Lung (tissue), 17 donors: ENCODE measurements at places on chromosomes 5 and 9. TPM values are rescaled to one million over a fixed set of nuclear protein-coding genes. Genes with fewer than 3 reads are reported as not detected.

- no peak overlapping the region for H3K4me3 ChIP-seq
- H3K27me3 ChIP-seq = no peaks in the 10 kb centered on the region
- DNase-seq = no peak
- no peaks in the 10 kb centered on the region for H3K36me3 ChIP-seq
- no peaks in the 10 kb centered on the region for H3K4me1 ChIP-seq
These were observed 144.1 kb downstream of the MAT2B start for GRCh38 chr5:163649514-163649913.

DNA sequence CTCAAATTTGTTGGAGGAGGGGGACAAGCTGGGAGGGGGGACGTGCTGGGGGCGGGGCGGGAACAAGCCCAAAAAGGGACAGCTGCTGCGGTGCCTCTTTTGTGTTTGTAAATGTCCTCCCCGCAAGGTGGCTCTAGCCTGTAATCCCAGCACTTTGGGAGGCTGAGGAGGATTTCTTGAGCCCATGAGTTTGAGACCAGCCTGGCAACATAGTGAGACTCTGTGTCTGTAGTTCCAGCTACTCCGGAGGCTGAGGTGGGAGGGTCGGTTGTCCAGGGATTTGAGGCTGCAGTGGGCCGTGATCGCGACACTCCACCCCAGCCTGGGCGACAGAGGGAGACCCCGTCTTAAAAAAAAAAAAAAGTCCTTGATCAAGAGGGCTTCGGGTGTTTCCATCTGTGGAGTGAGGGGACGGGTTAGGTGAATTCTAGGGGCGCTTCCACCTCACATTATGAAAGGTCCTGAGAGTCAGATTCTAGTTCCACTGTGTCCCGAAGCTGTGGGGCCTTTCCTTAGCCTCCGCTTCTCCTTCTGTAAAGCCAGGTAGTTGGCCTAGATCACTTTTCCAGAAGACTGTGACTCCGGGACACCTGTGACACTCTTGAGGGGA, 779 bp upstream of the CTNNA1 start:
- peak overlapping the region; percentile 92 for H3K27ac ChIP-seq
- H3K4me1 ChIP-seq = peaks cover 13% of the 10 kb centered on the region
- peak; percentile 48 for DNase-seq
- no peaks in the 10 kb centered on the region for H3K36me3 ChIP-seq
- H3K4me3 ChIP-seq = peak overlapping the region; percentile 52

- H3K27ac ChIP-seq = no peak overlapping the region
- DNase-seq = no peak
- H3K27me3 ChIP-seq = peaks cover 76% of the 10 kb centered on the region
- H3K36me3 ChIP-seq = no peaks in the 10 kb centered on the region
These were observed 21.8 kb downstream of the LHX2 start for GRCh38 chr9:124033348-124033747.

DNA sequence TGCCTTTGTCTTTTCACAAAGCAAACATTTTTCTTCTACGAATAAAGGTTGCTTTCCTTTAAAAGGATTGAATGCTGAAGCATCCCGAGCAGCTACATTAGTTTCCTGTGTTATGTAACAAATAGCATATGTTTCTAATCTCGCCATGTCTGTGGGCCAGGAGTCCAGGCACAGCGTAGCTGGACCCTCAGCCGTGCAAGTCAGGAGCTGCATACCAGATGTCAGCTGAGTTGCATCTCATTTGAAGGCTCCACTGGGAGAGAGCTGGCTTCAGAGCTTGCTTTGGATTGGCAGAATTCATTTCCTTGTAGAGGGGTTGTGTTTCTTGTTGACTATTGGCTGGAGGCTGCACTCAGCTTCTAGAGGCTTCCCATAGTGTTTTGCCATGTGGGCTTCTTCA, 16.0 kb upstream of the GOLPH3 start:
- H3K4me3 ChIP-seq = no peak overlapping the region
- H3K27ac ChIP-seq = no peak overlapping the region
- H3K27me3 ChIP-seq = no peaks in the 10 kb centered on the region
- peak; percentile 53 for DNase-seq

Gene GKAP1
- 12.6 TPM for total RNA-seq

Gene BARHL1
- total RNA-seq = not detected

- no peak overlapping the region for H3K4me3 ChIP-seq
- no peaks in the 10 kb centered on the region for H3K4me1 ChIP-seq
- H3K27me3 ChIP-seq = no peaks in the 10 kb centered on the region
- no peak overlapping the region for H3K27ac ChIP-seq
- DNase-seq = no peak
These were observed 441.1 kb downstream of the EBF1 start for GRCh38 chr5:158658446-158659230.

Gene WNT8A
- not detected for total RNA-seq

GRCh38 chr5:35308421-35308820, 78.1 kb upstream of the PRLR start:
- H3K27me3 ChIP-seq = no peaks in the 10 kb centered on the region
- H3K4me1 ChIP-seq = no peaks in the 10 kb centered on the region
- no peak overlapping the region for H3K27ac ChIP-seq
- H3K4me3 ChIP-seq = no peak overlapping the region

GRCh38 chr5:115601701-115602590, at the start of gene TICAM2:
TICAM2 (minus strand) TSS chr5:115602479; CDS start chr5:115581256, 21,223 bp downstream.
- peak; percentile 83 for DNase-seq
- H3K4me1 ChIP-seq = peaks cover 23% of the 10 kb centered on the region
- no peaks in the 10 kb centered on the region for H3K36me3 ChIP-seq
- peak within 1 kb of the TSS; percentile 97 for H3K27ac ChIP-seq

Gene MED22
- 19.3 TPM for total RNA-seq

Gene PTGR1
- 61.0 TPM for total RNA-seq

GRCh38 chr9:107539427-107540163, 50.0 kb upstream of the KLF4 start:
- no peak overlapping the region for H3K27ac ChIP-seq
- no peaks in the 10 kb centered on the region for H3K4me1 ChIP-seq
- H3K4me3 ChIP-seq = no peak overlapping the region
- H3K27me3 ChIP-seq = no peaks in the 10 kb centered on the region
- no peaks in the 10 kb centered on the region for H3K36me3 ChIP-seq

DNA sequence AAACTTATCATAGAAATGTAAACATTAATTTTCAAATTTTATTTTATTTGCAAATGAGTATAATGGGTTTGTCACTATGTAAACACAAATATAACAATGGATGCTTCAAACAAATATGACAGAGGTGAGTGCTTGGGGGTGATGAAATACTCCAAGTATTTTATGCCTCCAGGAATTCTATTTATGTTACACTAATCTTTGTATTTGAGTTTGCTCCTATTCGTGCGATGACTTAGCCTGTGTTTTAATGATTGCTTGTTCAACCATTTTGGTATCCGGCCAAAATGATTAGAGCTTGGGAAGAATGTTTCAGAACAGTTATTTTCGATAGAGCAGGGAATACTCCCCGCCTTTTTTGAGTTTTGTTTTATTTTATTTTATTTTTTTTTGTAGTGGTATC, 5.0 kb downstream of the DMRT2 start:
- H3K4me1 ChIP-seq = peaks cover 13% of the 10 kb centered on the region
- peaks cover 78% of the 10 kb centered on the region for H3K27me3 ChIP-seq
- no peak overlapping the region for H3K4me3 ChIP-seq
- DNase-seq = no peak
- no peak overlapping the region for H3K27ac ChIP-seq
- H3K36me3 ChIP-seq = no peaks in the 10 kb centered on the region

DNA sequence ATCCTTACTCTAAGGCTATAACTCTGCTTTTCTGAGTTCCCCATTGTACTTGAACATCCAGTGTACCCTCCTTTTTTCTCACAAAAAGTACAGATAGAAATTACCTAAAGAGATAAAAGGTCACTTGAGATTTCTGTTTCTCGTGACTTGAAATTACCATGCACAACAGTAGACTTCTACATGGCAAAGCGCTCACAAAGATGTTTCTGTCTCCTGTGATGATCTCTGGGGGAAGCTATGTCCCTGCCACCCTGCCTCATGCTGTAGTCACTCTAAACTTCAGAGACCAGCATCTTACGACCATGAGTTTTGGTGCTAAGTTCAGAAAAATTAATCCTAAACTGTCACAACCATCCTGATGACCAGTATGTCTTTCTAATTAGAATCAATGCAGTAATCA, 36.2 kb downstream of the NFIB start:
- H3K4me1 ChIP-seq = peaks cover 39% of the 10 kb centered on the region
- H3K27me3 ChIP-seq = no peaks in the 10 kb centered on the region

GRCh38 chr5:57841676-57842363, 359.2 kb upstream of the ACTBL2 start:
- H3K36me3 ChIP-seq = no peaks in the 10 kb centered on the region
- peaks cover 8% of the 10 kb centered on the region for H3K4me1 ChIP-seq
- H3K27ac ChIP-seq = peak overlapping the region; percentile 21
- no peaks in the 10 kb centered on the region for H3K27me3 ChIP-seq
- DNase-seq = peak; percentile 51

DNA sequence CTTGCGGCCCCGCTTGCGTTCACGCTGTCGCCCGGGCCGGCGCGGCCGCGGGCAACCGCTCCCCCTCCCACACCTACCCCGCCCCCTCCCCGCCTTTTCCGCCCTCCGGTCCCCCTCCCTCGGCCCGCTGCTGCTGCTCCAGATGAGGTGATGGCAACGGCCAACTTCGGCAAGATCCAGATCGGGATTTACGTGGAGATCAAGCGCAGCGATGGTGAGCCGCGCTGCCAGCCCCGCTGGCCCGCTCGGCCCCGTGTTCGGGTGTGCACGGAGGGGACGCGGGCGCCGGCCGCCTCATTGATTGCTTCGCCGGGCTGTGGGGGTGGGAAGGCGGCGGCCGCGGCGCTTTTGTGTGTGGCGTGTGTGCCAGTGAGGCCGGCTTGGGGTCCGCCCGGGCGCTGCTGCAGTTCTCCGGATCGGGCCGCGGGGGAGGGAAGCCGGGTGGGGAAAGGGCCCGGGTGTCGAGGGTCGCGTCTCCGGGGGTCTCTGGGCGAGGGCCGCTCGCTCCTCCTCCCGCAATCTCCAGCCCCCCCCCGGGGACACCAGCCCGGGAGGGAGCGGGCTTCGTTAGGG, 403 bp downstream of the KIF2A start:
- H3K36me3 ChIP-seq = no peaks in the 10 kb centered on the region
- peaks cover 7% of the 10 kb centered on the region for H3K4me1 ChIP-seq
- DNase-seq = no peak
- H3K27ac ChIP-seq = peak overlapping the region; percentile 87
- peak overlapping the region; percentile 76 for H3K4me3 ChIP-seq

Gene PITX1
- total RNA-seq = 0.43 TPM

- DNase-seq = peak; percentile 72
- no peaks in the 10 kb centered on the region for H3K27me3 ChIP-seq
- H3K36me3 ChIP-seq = no peaks in the 10 kb centered on the region
- H3K27ac ChIP-seq = peak overlapping the region; percentile 96
These were observed 21.5 kb downstream of the SHB start for GRCh38 chr9:38047301-38048251.

Gene STK32A
- 7.1 TPM for total RNA-seq

Gene CMYA5
- 12.3 TPM for total RNA-seq

Gene MARVELD2
- 39.6 TPM for total RNA-seq

DNA sequence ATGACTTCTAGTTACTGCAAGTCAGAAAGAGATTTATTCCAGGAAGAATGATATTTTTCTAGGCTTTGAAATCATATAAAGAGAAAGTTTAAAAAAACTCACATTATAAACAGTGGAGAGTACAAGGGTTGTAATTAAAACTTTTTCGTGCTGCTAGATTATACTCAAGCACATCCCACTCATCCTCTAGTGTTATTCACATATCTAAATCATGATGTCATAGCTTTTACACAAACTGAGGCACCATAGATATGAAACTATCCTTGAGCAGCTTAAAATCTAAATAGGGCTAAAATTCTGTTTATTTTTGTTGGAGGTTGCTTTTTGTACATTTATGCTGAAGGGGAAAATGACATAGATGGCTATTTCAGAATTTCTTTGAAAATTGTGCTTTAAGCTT, 30.0 kb downstream of the TENT2 start:
- no peaks in the 10 kb centered on the region for H3K4me1 ChIP-seq
- H3K27me3 ChIP-seq = no peaks in the 10 kb centered on the region
- peaks cover 21% of the 10 kb centered on the region for H3K36me3 ChIP-seq
- no peak for DNase-seq
- no peak overlapping the region for H3K27ac ChIP-seq

DNA sequence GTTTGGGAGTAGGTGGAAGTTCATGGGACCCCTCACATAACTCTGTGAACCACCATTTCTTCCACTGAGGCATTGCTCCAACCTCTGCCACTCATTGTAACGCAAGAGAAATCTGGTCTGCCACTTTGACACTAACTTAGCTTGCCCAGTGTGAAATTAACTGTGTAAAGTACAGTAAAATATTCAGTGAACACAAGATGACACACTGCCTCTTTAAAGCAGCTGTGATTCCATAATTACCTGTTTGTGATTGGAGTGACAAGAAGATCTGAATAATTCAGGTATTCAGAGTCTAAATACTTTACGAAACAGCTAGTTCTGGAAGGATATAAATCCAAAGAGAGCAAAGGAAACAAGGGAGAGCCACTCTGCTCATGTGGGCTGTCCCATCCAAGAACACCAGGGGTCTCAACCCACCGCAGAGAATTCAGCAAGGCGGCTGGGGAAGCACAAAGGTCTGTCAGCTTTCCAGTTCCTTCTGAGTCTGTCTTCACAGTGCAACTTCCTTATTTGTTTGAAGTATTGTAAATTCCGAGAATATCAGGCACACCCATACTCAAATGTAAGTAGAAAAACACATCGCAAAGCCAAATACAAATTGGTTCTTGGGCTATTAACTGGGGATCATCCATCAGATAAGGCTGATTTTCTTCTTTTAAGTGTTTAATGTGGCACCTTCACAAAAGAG, 86.9 kb downstream of the GNAQ start:
- peak; percentile 68 for DNase-seq
- H3K27ac ChIP-seq = peak overlapping the region; percentile 94
- H3K27me3 ChIP-seq = no peaks in the 10 kb centered on the region

DNA sequence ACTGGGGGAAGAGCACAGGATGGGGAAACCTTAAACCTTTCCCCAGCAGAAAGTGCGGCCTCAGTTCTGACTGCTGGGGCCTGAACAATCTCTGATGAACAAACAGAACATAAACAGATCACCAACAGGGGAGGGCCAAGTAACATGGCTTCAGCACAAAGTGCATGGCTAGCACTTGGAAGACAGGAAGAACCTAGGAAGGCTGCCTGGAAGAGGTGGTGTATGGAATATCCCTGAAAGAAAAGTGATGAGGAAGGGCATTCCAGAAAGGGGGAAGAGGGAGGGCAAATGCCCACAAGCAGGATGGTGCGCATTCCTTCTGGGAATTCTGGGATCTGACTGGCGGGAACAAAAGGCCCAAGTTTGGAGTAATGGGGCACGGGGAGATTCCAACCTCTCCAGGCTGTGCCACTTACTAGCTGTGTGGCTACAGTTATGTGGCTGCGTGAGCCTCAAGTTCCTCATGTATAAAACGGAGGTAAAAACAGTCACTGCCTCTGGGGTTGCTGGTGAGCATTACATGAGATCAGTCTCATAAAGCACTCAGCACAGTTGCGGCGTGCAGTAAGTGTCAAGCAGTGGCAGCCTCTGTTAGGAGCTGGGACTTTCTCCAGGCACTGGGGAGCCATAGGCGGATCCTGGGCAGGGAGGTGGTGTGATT, 1.6 kb downstream of the PDGFRB start:
- peaks cover 33% of the 10 kb centered on the region for H3K4me1 ChIP-seq
- H3K27ac ChIP-seq = no peak overlapping the region
- no peaks in the 10 kb centered on the region for H3K27me3 ChIP-seq
- peak; percentile 87 for DNase-seq
- H3K36me3 ChIP-seq = no peaks in the 10 kb centered on the region
